Activated naive CD4-positive, alpha-beta T cell (primary cell): ENCODE measurements at places on chromosomes 16 and 17.

- DNase-seq = peak; percentile 38
Observed at GRCh38 chr16:67244387-67245185, 2.7 kb downstream of the FHOD1 start.

DNA sequence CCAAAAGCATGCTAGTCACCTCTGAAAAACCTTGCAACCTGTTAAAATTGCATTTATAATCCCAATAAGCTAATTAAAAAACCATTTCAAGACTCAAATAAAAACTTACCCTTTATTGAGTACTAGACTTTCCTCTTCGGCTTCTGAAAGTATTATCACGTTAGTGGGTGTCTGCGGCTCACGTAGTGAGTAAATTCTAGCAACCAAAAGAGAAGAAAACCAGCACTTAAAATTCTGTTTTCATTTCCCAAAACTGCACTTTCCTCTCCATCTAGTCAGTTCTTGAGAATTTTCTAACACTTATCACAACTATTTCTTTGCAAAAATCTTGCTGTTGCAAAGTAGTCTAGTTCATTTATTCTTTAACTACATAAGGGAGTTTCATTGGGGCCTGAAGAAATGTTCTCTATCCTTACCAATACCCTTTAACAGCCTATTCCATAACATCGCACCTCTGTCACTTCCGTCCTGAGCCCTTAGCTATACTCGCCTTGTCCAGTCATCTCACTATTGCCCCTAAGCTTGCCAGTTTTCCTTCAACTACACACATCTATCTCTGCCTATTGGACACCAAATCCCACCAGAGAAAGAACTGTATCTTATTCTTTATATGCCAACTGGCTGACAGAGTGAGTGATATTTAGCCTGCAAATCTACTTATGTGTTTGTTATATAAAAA, 8.7 kb downstream of the NUP88 start:
- no peak for DNase-seq

DNA sequence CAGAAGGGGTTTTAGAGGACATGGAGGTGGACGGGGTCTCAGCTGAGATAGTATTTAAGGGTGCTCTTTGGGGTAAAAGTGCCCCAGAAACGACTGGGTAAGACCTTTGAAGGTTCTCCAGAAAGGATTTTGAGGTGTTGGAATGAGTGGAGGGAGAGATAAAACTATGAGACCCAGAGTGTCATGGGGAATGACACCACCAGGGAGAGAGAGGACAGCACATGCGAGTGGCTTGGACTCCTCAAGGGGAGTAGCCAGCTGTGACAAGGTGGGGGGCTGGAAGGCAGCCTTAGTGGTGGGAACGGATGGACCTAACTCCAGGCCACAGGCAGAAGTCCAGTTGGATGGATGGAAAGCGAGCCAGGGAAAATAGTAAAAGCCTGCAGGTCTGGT, 19.2 kb upstream of the PITPNM3 start:
- DNase-seq = no peak

- DNase-seq = no peak
Observed at GRCh38 chr17:50237901-50238300, 36.4 kb upstream of the TMEM92 start.

DNA sequence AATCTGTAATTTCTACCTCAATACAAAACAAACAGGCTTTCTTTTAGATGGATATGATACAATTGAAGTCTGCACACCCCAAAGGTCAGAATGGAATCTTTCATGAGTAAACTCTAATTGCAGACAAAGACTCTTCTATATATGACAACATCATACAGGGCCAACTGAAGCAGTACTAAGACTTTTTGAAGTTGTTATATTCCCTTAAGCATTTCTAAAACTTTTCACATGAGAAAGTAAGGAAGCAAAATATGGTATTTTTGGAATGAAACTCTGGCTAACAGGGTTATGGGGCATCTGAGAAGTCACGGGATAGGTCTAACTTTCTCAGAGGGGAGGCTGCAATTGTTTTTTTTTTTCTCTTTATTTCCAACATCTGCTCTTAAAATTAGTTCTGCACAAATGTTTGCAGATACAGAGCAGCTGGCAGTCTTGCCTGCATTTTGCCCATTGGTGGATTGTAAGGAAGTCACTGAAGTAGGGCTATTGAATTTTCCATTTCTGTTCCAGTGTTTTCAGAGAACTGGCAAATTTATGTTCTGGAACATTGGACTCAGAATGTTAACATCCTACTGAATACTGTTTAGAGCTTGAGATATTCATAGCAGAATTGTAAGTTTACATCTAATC, 59.1 kb downstream of the SSH2 start:
- DNase-seq = no peak

- no peak for DNase-seq
Observed at GRCh38 chr16:72164691-72165090, 7.3 kb downstream of the PMFBP1 start.

DNA sequence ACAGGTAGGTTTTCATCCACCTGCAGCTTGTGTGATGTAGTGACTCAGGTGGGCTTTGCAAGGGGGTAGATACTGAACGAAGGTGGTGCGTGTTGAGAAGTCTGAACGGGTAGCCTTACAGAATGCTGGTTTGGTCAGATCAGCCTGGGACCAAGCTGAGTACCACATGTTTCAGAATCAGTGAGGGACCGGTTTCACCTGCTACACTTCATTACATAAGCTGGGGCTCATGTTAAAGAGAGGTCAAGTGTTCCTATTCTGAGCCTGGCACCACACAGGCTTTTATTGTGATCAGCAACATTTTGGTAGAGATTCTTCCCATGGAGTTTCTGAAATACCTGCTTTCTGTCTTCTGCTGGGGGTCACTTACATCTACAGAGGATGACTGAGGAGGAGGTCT, 207.4 kb upstream of the EEF2KMT start:
- DNase-seq = no peak
